ENCODE measurements at places on chromosomes 7 and 10.

- no peak for DNase-seq
Measured at GRCh38 chr10:14543046-14543903, 212.6 kb upstream of the FRMD4A start.

- no peak for DNase-seq
Measured at GRCh38 chr10:7409732-7410168, 1.1 kb downstream of the SFMBT2 start.

DNA sequence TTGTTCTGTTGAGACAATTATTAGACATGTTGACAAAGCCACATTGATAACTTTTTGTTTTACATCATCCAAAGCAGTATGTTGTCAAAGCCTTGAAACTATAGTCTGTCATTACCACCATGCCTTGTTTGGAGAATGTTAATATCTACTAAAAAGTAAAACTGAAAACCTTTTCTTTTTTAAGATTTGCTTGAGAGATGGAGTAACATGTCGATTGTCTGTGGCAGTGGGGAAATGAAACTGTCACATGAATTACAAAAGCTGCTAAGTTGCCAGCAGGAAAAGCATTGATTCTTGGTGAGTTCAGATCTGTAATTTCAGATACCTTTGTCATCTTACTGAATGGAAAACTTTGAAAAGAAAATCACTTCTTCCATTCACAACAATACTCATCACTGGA, 69.1 kb downstream of the TFPI2 start:
- DNase-seq, result no peak

GRCh38 chr10:14412624-14413023, 81.9 kb upstream of the FRMD4A start:
- DNase-seq, result no peak

DNA sequence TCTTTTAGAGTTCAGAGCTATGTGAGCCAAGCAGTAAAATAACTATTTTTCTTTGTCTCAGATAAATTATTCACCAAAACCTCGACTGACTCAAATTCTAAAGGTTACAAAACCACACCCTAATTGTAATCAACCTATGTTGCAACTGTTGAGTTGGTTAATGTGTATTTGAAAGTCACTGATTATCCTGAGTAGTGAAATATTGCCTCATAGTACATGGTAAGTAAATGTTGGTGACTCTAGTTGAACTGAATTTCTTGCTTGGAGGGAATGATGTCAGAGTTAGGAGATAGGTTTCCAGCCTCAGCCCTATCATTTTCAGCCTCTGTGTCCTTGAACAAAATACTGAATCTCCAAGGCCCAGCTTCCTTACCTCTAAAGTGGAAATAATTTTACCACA, 3.0 kb upstream of the CYP2C18 start:
- no peak for DNase-seq

DNA sequence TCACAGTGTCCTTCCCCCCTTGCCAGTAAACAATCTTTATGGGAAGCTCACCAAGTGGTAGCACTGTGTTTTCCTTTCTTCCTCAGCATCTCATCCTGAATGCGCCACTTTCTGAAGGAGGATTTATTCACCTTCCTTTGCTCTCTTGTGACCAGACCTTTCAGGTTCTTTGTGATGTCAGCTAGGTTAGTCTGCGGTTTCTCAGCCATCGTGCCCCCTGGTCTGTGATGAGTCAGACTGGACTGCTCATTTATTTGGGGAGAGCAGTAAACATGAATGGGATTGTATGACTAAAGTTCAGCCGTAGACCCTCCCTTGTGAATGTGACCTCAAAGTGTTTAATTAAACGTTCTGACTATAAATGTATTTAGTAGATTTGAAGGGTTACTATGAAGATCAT, 235.1 kb upstream of the CELF2 start:
- peak; percentile 49 for DNase-seq

DNA sequence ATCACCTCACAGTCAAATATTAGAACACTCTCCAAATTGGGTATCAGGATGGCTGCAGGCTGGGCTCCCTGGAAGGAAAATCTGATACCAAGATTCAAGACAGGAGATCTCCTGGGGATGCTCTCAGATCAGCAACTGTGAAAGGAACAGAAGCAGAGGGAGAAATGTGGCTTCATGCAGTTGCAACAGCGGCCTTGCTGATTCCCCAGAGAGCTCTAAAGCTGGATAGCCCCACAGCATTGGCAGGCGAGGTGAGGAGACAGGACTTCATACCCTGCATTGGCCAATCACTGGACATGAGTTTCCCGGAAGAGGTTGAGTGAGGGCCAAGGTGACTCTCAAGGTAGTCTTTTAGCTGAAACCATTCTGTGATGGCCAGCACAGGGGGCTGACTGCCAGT, 190.6 kb downstream of the PTPN20 start:
- no peak for DNase-seq

DNA sequence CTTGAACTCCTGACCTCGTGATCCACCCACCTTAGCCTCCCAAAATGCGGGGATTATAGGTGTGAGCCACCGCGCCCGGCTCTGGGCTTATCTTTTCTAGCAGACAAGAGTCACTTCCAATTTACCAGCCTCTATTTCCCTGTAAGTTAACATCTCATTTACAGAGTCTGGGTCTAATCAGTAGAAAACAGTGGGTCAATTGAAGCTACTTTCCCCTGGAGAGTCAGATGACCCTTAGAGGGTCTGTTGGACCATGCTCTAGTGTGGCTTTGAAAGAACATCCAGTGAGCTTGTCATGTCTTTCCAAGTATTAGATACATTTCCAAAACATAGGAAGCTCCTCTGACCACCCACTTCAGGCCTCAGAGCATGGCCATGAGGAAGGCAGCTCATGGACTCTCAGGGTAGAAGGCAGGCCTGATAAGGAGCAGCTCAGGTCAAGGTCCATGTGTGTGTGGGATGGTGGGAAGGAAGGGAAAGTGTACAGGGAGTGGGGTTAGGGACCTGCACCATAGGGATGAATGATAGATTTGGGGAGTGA, 27.6 kb upstream of the RBM20 start:
- DNase-seq, result no peak

- DNase-seq, result no peak
Measured at GRCh38 chr7:41599760-41600159, 103.1 kb downstream of the INHBA start.

DNA sequence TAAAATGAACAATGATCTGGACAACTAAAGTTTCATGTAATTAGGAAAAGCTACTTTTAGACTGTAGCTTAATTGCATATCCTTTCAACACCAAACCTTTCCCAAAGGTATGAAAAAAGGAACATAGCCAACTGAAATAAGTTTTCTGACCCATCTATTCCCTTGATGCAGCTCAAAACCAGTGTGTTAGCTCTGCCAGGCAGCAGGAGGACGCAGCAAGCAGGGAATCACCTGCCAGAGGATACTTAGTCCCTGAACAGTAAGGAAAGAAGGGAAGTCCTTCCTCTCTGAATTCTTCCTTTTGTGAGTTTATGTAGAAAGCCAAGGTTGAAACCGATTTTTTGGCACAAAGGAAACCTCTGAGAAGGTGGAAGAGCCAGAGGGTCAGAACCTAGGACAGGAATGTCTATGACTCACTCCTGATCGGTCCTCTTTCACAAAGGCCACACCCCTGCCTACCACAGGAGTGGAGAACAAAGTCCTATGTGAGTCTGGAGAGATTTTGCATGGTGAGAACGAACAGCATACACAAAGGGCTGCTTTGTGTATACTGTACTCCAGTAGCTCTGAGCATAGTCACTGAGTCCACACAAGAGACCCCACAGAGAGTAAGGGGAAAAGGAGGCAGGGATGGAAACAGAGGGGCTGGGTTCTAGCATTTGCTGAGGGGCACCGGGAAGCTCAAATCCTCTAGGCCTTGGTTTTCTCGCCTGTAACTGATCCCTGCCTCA, 68.8 kb upstream of the GSDME start:
- DNase-seq, result peak; percentile 98

- DNase-seq, result no peak
Measured at GRCh38 chr7:11297764-11298163, 324.1 kb downstream of the PHF14 start.

DNA sequence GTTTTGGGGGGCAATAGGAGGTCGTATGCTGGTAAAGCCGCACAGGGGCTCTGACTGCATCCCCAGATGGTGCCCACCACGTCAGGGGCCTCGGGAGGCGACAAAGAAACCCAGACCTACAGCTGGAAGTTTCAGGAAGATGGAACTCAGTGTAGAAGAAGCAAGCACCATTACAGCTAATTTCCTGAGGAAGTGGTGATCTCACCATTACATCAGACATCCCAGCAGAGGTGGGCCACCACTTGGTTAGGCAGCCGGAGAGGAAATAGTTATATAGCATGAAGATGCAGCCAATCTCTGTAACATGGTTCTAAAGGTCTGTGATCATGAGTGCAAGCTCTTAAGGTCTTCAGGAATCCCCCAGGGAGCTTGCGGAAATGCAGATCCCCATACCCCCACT, 127.3 kb upstream of the PCBD1 start:
- no peak for DNase-seq

- DNase-seq, result no peak
Measured at GRCh38 chr7:148625342-148625741, 34.8 kb downstream of the C7orf33 start.

- peak; percentile 90 for DNase-seq
Measured at GRCh38 chr7:149422162-149422913, 38.5 kb downstream of the ZNF777 start.

DNA sequence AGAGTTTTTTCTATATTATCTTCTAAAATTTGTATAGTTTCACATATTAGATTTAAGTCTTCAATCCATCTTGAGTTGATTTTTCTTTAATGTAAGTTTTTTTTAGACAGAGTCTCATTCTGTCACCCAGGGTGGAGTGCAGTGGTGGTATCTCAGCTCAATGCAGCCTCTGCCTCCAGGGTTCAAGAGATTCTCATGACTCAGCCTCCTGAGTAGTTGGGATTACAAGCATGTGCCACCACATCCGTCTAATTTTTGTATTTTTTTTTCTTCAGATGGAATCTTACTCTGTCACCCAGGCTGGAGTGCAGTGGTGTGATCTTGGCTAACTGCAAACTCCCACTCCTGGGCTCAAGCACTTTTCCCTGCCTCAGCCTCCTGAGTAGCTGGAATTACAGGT, 143.4 kb upstream of the ZNF92 start:
- no peak for DNase-seq

GRCh38 chr7:128017862-128018845, 13.1 kb downstream of the LRRC4 start:
- no peak for DNase-seq

GRCh38 chr7:112020800-112021199, 185.4 kb downstream of the DOCK4 start:
- DNase-seq, result no peak

DNA sequence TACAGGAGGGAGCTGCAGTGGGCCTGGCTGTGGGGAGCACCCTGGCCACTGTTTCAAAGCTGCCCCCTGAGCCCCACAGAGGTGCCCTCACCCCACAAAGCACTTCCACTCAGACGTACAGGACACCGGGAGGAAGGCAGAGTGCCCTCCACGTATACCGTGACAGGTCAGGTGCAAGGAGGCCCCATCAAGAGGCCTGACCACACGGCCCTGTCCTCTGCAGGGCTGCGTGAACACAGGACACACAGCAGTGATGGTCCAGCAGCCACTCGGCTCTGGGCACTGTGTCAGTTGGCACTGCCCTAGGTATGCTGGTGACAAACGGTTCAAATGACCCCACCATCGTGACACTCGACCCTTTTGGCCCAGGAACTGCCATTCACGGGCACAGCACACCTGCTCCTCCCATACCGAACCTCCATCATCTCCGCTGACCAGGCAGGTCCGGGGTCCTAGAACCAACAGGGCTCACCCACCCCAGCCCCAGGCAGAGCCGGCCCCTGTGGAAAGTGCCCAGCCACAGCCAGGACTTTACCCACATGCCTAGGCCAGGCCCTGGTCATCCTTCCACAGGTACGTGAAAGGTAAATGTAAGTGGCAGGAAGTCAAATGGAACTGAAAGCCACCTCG, 560.9 kb downstream of the PTPRN2 start:
- DNase-seq, result no peak

- no peak for DNase-seq
Measured at GRCh38 chr10:47223236-47223635, 76.8 kb upstream of the GDF10 start.

- no peak for DNase-seq
Measured at GRCh38 chr10:71678057-71678805, 41.3 kb downstream of the C10orf105 start.

DNA sequence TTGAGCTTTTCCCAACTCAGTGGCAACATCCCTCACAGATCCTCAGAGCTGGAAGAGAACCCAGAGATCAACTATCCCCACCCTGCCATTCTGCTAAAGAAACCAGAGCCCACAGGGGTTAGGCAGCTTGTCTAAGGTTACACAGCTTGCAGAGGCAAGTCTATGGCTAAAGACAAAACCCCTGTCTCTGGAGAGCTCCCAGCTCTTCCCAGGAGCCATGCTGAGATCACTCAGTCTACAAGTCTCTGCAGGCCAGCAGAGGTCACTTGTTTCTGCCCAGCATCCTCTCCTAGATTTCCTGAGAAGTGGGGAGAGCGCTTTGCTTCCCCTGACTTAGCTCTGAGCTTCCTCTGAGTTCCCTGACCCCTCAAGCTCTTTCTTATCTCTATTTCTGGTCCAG, 28.5 kb upstream of the LOXL4 start:
- DNase-seq, result no peak

DNA sequence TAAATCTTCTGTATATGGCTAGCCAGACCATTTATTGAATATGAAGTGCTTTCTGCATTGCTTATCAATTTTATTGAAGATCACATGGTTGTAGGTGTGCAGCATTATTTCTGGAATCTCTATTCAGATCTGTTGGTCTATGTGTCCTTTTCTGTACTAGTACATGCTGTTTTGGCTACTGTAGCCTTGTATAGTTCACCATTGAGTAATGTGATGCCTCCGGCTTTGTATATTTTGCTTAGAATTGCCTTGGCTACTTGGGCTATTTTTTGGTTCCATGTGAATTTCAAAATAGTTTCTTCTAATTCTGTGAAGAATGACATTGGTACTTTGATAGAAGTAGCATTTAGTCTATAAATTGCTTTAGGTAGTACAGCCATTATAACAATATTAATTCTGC, 1187.2 kb downstream of the XPNPEP1 start:
- DNase-seq, result no peak

DNA sequence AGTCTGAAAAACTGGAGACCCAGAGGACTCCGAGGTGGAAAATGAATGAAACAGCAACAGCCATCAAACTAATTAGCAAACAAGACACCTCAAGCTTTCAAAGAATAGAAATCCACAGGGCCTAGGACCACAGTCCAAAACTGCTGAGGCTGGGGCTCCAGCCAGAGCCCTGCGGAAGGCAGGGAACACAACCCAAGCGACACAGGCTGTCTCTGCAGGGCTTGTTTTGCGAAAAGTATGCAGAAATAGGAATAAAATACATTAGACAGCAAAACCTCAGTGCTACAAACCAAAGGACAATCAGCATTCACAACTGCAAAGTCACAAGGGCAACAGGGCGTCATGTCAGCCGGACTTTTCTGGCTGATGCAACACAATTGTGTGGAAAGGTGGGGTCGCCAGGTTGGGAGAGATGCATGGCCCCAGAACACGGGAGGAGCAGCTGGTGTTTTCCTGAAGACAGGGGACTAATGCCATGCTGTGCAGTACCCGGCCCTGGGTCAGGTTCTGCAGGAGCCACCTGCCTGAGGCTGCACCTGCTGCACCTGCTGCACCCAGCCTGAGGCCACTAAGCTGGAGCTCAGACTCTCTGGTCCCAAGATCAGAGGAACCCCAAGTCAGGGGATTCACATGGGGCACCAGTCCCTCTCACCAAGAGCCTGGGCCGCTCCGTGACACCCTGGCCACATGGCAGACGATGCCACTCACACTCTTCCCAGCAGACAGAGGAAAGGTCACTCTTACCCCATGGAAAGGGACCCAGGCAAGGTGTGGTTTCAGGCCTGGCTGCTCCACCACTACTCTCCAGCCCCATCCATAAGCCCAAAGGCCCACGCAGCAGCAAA, 74.2 kb downstream of the MAD1L1 start:
- DNase-seq, result no peak

Measured in PC-9 (cell line).